ENCODE measurements at places on chromosomes 16 and 17. TPM values are rescaled to one million over a fixed set of nuclear protein-coding genes. Genes with fewer than 3 reads are reported as not detected.
A peak's percentile ranks its signal among the peaks of the same experiment; 100 is the strongest.

MIEN1 gene
- 85.6 TPM for total RNA-seq

RTN4RL1 gene
- total RNA-seq = 0.36 TPM

CDH1 gene
- total RNA-seq = 714 TPM

KRT20 gene
- total RNA-seq = 1,413 TPM

TNS4 gene
- total RNA-seq = 2.5 TPM

- no peak for DNase-seq
Observed at GRCh38 chr17:36901506-36901905, 35.8 kb upstream of the LHX1 start.

- no peak for DNase-seq
Observed at GRCh38 chr17:41437769-41438168, 3.0 kb downstream of the KRT38 start.

DNA sequence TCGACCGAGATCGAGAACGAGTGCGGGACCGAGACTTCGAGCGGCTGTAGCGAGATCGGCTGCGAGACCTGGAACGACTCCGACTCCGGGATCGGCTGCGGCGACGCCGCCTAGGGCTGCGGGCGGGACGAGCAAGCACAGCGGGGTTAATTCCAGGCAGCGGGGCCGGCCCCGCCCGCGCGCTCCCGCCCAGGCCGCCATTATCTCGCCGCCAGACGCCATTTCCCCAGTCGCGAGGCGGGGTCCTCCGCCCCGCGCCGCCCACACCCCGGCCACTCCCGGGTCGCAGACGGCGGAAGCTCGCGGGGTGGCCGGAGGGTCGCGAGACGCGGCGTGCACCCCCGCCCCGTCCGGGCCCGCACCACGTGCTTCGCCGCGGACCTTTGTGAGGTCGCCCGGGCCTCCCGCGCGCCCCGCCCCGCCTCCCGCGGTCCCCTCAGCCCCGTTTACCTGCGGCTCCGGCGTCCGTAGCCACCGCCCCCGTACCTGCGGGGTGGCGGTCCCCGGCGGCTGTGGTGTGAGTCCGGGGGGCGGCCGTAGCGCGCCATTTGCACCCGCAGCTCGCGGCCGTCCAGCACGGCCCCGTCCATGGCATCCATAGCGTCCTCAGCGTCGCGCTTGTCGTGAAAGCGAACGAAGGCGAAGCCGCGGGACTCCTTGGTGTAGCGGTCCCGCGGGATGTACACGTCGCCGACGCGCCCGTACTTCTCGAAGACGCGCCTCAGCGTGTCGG lies 616 bp downstream of the SRSF2 start:
- DNase-seq = peak; percentile 77

- no peak for DNase-seq
Observed at GRCh38 chr16:84562174-84562815, 55.6 kb downstream of the COTL1 start.

DNA sequence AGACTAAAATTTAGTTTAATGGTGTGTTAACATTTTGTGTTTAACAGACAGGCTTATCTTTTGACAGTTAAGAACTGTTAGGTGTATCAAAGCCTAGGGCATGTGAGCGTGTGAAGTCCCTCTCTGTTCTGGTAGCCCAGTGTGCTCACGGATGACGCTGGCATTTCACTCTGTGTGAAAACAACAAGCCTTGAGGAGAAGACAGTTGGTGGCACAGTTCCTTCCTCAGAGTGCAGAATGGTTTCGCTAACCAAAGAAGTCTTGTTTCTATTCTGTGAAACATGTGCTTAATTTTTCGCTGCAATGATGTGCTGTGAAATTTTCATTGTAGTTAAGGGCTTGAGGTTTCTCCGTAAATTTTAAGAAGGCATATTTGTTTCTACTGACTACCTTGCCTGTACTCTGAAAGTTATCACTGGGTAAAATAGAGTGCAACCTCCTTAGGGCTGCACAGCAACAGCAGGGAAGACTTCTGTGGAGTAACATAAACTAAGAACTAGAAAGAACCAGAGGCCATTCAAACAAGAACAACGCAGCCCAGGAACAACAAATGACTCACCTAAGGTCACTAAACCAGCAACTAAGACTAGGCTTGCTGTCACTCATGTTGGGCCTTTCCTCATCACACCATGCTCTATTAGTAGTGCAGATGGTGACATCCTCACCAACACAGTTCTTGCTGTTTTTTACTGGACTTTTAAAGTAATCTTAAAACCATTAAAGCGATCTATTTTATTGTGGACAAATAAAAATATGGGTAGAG lies 33.4 kb downstream of the BRD7 start:
- no peak for DNase-seq

GRCh38 chr17:28008513-28008912 lies 34.0 kb upstream of the NLK start:
- DNase-seq = peak; percentile 58

- no peak for DNase-seq
Observed at GRCh38 chr17:30248786-30249185, 13.3 kb upstream of the SLC6A4 start.

DNA sequence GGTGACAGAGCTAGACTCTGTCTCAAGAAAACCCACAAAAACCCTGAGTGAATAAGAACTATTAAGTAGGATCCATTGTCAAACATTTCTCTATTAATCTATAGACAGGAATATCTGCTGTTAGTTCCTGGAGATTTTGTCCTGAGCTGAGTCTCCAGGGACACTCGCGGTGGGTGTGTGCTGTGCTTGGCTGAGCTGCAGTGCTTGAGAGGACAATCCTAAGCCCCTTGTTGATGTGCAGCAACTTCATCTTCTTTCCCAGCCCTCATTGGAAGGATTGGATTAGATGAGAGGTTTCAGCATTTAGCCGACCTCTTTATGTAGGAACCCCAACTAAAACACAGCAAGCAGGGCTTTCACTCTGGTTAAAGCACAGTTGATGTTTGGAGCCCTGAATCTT lies 33.3 kb downstream of the NDEL1 start:
- no peak for DNase-seq
